ENCODE measurements at places on chromosomes 16 and 17.
A peak's percentile ranks its signal among the peaks of the same experiment; 100 is the strongest.

GRCh38 chr16:7440886-7441400, 108.3 kb downstream of the RBFOX1 start:
- DNase-seq: no peak

DNA sequence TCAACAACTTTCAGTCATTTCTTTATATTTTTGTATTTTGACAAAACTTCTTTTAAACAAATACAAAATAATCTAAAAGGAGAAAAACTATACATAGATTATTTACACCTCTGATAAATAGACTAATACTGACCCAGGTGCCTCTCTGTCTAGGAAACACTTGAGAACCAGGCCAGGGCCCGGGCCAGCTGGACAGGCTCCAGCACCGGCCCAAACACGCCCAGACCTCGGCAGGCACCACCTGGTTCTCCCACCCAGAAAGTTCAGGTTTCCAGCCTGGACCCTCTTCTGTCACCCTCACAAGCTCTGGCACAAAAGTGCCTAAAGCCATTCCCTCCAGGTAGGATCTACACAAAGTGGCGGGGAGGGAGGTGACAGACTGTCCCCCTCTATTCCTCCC, 97.0 kb upstream of the DNAH17 start:
- DNase-seq: no peak

DNA sequence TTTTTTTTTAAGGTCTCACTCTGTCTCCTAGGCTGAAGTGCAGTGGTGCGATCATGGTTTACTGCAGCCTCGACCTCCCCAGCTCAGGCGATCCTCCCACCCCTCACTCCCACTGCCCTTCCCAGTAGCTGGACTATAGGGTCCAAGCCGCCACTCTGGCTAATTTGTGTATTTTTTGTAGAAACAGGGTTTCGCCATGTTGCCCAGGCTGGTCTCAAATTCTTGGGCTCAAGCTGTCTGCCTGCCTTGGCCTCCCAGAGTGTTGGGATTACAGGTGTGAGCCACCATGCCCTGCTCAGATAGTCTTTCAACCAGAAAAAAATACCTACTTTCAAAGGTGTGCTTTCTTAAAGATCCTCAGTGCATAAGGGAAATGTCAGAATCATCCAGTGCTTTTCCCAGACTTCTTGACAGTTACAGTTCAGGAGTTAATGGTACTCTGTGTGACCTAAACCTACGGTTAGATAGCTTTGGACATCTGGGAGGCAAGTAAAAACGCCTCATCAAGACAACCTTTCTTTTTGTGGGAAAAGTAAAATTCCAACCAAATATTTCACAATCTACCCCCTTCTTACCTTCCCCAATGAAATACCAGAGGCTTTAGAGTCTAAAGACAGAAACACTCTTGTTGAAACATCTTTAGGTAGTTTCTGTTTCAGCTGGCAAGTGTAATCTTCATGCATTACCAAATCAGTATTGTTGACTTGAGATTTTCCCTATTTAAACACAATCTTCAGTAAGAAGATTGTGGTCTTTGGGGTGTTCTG, 6.8 kb downstream of the RSPRY1 start:
- no peak for DNase-seq

GRCh38 chr17:28144019-28144418, 101.5 kb downstream of the NLK start:
- no peak for DNase-seq

DNA sequence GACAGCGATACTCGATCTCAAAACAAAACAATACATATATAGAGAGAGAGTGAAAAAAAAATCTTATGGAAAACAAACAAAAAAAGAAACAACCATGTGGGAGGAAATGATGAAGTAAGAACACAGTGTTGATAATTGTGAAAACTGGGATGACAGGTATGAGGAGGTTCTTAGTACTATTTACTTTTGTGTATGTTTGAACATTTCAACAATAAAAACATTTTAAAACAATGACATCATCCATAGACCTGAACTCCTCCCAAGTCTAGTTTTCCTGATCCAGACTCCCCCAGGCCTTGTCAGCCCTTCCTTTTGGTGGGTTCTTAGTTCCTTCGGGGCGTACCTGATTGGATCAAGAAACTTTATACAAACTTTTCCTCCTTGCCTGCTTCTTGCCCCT, 51.7 kb downstream of the CCDC42 start:
- DNase-seq: no peak

- DNase-seq: peak; percentile 56
These were observed 61.4 kb downstream of the VAT1L start for GRCh38 chr16:77849646-77850258.

DNA sequence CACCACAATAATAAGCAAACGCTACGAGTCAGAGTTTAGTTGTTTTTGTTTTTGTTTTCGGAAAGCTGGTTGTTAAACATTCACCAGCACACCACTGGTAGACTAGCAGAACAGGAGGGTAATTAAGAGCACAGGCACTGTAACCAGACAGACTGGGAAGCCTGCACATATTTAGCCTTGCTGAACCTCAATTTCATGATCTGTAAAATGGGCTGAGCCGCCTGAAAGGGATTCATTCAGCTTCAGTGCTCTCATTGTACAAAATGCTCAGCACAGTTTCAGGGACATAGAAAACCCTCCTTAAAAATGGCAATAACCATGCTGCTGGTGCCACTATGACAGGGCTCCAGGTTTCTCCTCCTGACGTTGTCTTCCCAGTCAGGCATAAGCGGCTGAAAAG, 66.4 kb downstream of the TMEM114 start:
- no peak for DNase-seq

GRCh38 chr17:17035920-17036523, 6.2 kb upstream of the MPRIP start:
- DNase-seq: no peak

GRCh38 chr16:2242598-2242997, 6.4 kb downstream of the DNASE1L2 start:
- DNase-seq: no peak

GRCh38 chr16:50607447-50607846, 59.3 kb downstream of the NKD1 start:
- DNase-seq: no peak

DNA sequence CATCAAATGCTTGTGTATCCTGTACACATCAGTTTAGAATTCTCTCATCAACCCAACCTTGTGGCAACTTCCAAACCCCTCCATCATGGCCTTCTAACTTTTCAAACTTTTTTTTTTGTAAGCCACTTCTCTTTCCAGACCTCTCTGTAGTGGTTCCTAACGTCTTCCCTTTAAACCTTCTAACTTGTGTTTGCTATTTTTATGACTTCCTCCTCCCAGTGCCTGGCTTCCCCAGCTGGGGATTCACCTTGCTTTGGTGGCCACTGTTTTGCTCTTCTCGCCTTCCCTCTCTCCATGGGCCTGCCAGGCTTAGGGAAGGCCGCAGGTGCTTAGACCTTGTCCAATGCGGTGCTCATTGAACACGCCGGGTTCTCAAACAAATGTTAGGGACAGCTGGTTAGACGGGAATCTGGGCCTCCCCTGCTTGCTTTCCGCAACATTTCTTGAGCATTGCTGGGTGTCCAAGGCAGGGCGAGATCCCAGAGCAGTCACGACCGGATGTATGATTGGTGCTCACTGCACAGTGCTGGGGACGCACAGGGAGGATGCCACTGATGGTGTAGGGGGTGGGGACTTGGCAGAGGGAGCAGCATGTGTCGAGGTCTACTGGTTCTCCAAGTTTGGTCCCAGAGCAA, 1.1 kb upstream of the XYLT2 start:
- no peak for DNase-seq

DNA sequence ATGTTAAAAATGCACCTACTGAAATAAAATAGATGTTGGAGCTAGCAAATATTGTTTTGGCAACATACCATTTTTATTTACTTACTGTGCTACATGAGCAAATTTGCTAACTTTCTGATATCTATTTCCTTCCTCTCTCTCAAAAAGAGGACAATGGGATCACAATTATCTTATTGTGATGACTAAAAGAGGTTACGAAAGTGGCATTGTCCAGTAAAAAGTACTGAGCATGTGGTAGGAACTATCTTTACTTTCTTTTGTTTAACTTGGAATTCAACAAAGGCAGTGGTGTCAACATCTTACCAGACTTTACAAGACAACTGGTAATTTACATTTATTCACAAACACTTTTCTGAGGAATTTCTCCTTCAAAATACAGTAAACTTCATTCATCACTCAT, 1542.6 kb upstream of the CDH8 start:
- no peak for DNase-seq

- no peak for DNase-seq
These were observed 26.1 kb downstream of the MAP2K4 start for GRCh38 chr17:12046786-12047185.

GRCh38 chr16:73796241-73796640, 500.4 kb upstream of the PSMD7 start:
- DNase-seq: no peak

DNA sequence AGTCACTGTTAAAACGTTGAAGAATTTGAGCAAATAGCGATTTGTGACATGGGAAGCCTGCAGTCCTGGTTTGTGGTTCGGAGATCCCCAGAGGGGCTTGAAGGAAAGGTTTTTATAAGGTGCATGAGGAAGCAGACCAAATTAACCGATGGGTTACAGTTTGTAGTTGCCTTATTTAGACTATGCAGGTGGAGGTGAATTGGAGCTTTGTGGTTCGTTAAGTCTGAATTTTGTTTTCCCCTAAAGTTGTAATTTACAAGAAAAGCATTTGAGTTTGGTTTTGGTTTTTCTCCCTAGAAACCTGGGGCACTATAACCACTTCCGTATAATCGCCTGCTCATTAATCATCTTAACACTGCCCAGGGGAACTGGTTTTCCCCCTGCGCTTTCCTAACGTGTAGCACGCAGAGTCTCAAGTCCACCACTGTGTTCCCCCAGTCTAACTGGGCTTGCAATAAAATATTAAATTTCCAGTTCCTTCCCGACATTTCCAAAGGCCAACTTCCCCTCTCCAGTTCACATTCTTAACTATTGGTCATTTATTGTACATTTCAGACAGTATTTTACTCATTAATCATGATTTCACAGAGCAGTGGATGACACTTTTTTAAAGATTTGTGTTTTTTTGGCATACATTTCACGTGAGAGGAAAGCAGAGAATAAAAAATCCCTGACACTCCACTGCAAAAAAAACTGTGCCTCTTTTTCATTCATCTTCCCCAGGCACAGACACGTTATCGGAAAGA, 932 bp downstream of the ZNF267 start:
- DNase-seq: no peak

GRCh38 chr17:44210342-44211192, 8.9 kb downstream of the UBTF start:
- DNase-seq: peak; percentile 94

DNA sequence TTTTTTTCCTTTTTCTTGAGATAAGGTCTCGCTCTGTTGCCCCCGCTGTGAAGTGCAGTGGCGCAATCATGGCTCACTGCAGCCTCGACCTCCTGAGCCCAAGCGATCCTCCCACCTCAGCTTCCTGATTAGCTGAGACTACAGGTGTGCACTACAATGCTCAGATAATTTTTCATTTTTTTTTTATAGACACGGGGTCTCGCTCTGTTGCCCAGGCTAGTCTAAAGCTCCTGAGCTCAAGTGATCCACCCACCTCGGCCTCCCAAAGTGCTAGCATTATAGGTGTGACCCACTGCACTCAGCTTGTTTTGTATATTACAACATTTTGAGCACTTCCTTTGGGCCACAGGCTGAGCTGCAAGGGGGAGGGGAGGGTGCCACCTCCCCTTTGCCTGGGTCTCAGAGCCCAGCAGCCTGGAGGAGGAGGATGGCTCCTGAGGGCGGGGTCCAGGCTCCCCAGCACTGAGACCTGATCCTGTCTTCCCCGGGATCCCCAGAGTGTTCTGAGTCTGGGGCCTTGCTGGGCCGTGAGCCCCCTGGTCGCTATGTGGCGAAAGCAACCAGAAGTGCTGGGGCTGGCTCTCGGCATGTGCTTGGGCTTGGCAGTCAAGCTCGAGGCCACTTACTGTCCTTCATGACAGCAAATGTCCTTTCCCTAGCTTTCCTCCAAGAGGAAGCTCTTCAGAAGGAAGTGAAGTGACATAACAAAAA, 8.1 kb downstream of the DEF8 start:
- no peak for DNase-seq

- no peak for DNase-seq
These were observed 24.8 kb upstream of the STH start for GRCh38 chr17:45973946-45974859.
